ENCODE measurements at places on chromosomes 12 and 14.

- DNase-seq = no peak
These were observed 16.3 kb downstream of the TSPAN8 start for GRCh38 chr12:71141378-71141926.

DNA sequence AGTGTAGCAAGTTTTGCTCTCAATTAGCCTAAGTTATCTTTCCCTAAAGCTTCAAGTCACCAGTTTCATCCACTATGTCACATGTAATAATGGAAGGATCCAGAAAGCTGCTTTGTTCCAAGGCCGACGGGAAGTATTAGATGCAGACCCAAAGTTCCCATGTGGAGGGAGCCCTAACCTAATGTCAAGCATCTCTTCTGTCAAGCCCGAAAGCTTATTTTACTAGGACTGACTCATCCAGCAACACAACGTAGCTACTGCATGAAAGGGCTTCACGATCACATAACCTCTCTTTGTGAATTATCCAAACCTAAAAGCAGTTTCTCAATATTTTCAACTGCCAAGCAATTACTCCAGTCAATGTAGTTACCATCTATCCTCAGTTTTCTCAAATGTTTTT is 133.4 kb downstream of the SLC6A15 start:
- DNase-seq = no peak

DNA sequence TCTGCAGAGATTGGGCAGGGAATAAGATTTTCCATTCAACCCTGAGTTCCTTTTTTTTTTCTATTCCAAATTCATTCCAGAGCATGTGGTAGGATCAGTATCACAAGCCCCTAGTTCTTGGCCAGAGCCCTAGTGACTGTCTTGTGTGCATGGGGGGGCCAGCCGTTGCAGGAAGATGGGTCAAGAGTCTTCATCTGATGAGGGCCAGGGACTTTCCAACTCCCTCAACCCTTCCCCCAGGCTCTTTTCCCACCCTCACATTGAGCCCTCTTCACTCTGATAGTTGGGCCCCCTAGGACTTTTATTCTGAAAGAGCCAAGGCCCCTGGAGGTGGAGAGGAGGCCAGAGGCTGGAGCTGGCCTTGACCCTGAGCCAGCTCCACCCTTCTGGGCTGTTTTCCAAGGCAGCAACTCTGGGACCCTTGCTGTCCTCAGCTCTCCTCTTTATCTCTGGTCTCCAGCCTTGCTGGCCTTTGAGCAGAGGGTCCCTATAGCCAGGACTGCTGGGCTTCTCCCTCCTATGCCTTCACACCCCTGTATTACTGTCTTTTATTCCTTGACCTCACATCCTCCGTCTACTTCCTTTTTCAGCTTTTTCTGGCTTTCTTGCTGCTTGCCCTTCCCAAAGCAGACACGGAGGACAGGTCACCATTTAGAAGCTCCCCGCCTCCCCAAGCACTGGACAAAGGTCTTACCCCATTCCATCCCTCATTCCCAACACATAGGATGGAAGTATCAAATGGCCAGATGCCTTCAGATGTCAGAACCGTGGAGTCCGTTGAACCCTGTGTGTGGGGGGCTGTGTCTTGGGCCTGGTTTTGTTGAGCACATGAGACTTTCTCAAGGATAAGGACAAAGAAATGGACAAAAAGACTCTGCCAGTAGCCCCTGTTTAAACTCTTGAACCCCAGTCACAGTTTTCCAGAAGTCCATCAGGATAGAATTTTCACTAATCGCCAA is 5.6 kb downstream of the RBP5 start:
- DNase-seq = no peak

GRCh38 chr14:60510951-60511599 is 2.1 kb downstream of the SIX6 start:
- DNase-seq = no peak

DNA sequence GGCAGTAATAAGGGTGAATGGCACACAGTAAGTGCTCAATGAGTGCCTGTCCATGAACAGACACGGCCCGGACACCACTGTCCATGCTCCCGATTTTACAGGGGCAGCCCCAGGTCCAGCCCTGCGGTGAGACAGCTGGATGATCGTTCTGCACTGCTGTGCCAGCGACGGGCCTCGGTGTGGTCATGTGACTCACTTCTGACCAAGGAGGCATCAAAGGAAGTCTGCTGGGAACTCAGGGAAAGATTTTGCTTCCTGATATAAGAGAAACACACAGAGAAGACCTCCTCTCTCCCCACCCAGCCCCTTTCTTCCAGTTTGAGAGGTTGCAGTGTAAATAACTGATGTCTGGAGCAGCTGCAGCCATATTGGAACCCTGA is 126.6 kb downstream of the SCARB1 start:
- peak; percentile 79 for DNase-seq

GRCh38 chr14:66395300-66395699 is 90.9 kb upstream of the CCDC196 start:
- no peak for DNase-seq

GRCh38 chr12:69994724-69995173 is 169.7 kb downstream of the MYRFL start:
- no peak for DNase-seq

GRCh38 chr12:47811581-47812484 is 7.9 kb downstream of the HDAC7 start:
- DNase-seq = no peak

- DNase-seq = peak; percentile 93
These were observed 3.1 kb downstream of the LRFN5 start for GRCh38 chr14:41609704-41610183.

- no peak for DNase-seq
These were observed 8.0 kb downstream of the SYNDIG1L start for GRCh38 chr14:74418031-74418430.

- DNase-seq = no peak
These were observed 335.1 kb downstream of the DUSP6 start for GRCh38 chr12:89016970-89017778.

GRCh38 chr12:121933522-121934308 is 15.3 kb downstream of the CFAP251 start:
- peak; percentile 93 for DNase-seq

- DNase-seq = peak; percentile 91
These were observed 24.3 kb upstream of the RCOR1 start for GRCh38 chr14:102568115-102568614.

DNA sequence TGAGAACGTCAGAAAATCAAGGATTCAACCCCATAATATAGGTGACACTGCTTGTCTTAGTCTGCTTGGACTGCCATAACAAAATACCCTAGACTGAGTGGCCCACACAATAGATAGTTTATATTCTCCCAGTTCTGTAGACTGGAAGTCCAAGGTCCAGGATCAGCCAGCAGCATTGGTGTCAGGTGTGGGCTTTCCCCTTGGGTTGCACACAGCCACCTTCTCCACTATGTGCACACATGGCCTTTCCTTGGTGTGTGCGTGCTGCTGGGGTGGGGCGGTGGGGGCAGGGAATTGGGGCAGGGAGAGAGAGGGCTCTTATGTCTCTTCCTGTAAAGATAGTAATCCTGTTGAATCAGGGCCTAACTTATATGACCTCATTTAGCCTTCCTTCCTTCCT is 106.4 kb downstream of the SLC25A47 start:
- no peak for DNase-seq

DNA sequence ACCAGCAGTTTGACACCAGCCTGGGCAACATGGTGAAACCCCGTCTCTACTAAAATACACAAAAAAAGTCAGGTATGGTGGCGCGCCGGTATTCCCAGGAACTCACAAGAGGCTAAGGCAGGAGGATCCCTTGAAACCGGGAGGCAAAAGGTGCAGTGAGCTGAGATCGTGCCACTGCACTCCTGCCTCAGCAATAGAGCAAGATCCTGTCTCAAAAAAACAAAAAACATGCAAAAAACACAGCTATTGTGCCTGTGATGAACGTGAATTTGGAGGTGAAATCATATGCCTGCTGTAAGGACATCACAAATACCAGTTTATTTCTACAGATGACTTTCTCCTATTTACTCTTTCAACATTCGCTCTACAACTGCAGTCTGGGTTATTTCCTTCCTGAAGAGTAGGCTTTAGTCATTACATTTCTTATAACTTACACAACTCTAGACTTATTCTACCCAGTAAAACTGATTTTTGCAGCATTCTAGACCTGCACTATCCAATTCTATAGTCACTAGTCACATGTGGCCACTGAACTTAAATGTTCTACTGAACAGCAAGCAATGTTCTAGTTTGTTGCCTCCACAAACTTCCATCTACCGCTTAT is 48.3 kb downstream of the HNRNPC start:
- DNase-seq = no peak

DNA sequence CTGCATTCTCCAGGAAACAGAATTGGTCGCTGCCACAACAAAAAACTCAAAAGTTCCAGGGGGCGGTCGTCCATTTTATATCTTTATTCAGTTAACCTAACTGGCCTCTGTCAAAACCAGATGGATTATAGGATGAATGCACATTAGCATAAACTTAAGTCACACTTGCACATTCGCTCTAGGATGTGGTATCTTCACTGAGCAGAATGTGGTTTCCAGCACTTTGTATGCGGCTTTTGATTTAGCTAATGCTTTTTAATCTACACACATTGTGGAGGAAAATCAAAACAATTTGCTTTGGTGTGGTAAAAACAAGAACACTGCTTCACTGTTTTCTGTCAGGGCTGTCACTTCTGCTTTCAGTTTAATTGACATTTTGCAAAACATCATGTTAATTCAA is 4.5 kb downstream of the TAS2R50 start:
- DNase-seq = no peak

DNA sequence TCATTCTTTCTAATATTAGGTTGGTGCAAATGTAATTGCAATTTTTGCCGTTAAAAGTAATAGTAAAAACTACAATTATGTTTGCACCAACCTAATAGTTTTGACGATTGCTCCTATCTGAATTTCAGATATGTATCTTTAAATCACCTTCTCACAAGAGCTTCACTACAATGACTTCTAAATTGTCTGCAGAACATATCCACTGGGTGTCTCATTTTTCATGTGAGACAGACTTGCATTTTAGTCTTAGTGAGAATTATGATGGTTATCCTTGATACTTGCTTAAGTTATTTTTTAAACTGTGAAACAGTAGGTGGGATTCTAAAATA is 84.6 kb downstream of the ITPR2 start:
- DNase-seq = no peak

- no peak for DNase-seq
These were observed 220.1 kb downstream of the SOX5 start for GRCh38 chr12:23729359-23729758.

GRCh38 chr14:53528185-53528671 is 375.1 kb upstream of the DDHD1 start:
- DNase-seq = no peak

DNA sequence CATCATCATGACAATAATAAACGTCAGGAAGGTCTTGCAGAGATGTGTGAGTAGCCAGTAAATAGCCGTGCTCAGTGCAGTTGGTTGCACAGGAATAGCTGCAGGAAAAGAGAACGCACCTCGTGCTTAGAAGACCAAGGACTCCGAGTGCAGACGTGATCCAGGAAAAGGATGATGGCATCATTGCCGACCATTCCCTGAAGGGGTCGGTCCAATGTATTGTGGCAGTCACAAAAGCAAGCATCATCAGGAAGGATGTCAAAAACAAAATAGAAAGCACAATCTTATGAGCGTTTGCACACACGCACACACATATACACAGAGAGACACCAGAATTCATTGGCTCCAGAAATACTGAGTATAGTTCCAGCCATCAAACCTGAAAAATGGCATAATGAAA is 12.8 kb downstream of the DUSP6 start:
- no peak for DNase-seq

- no peak for DNase-seq
These were observed 147.2 kb downstream of the SCARB1 start for GRCh38 chr12:124716208-124717130.

DNA sequence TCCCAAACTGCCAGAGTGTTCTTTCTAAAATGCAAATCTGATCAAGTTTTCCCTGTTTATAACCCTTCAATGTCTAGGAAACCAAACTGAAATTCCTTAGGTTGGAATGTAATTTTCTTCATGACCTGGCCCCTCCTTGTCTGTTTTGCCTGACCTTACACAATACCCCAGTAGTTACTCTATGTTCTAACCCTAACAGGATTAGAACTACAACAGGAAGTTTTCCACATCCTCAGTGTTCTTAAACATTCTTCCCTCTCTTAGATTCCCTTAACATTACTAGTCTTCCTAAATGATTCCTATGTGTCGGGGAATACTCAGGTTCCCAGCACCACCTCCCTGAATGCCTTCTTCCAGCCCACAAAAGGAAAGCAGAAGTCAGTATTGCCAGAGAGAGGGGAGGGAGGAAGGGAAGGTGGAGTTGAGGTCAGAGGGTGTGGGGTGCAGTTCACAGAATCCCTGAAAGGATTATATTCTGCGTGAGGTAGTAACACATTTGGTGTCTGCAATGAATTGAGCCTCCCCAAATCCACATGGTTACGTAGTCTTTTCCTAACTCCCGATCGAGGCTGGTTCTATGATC is 72.6 kb downstream of the BBS10 start:
- no peak for DNase-seq

- no peak for DNase-seq
These were observed 18.8 kb downstream of the KNTC1 start for GRCh38 chr12:122545855-122546254.

DNA sequence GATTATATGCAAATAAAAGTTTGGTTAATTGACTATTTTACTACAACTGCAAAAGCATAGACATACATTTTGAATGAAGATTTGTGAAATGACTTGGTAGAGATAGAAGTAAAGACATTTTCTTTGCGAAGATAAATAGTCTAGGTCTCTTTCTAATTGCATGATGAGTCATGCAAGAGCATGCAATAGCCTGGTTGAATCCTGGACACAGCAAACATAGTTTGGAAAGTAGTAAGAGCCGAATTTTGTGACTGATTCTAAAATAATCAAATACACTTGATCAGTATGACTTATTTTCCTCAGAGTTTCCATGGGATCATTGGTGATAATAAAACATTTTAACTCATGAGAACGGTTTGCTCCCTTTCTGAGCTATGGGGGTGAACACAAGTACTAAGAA is 27.7 kb upstream of the CAND1 start:
- no peak for DNase-seq

DNA sequence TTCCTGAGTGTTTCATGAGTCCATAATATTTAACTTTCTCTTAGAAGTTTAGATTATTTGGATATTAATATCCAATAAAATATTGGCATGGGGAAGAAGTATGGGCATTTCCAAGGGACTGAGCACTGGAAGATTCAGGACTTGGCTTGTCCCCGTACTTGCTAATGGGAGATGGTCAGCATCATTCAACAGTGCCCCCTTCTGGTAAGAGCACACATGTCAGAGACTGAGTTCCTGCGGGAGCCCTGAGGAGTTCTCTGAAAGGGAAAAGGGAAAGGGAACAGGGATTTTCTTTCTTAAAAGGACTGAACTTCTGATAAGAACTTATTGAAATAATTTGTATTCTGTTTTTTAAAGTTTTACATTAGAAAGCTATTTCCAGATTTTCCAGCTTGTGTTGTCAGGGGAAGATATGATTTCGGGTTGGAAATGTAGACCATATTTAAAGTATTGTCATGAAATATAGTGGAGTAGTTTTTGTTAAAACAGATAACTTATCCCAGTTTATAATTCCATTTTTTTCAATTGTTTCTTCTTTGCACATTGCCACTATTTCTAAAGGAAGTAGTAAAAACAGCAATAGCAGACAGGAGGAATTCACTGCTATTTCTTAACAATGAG is 59.8 kb upstream of the C12orf71 start:
- DNase-seq = peak; percentile 90

Measured in islet precursor cell (in vitro differentiated cells).